ENCODE measurements at places on chromosomes 12 and 14.

GRCh38 chr12:2239381-2239871 lies 186.6 kb downstream of the CACNA1C start:
- no peak for DNase-seq

GRCh38 chr12:76410371-76410770 lies 62.2 kb upstream of the BBS10 start:
- DNase-seq, result no peak

GRCh38 chr12:130117701-130118100 lies 44.6 kb upstream of the FZD10 start:
- DNase-seq, result no peak

DNA sequence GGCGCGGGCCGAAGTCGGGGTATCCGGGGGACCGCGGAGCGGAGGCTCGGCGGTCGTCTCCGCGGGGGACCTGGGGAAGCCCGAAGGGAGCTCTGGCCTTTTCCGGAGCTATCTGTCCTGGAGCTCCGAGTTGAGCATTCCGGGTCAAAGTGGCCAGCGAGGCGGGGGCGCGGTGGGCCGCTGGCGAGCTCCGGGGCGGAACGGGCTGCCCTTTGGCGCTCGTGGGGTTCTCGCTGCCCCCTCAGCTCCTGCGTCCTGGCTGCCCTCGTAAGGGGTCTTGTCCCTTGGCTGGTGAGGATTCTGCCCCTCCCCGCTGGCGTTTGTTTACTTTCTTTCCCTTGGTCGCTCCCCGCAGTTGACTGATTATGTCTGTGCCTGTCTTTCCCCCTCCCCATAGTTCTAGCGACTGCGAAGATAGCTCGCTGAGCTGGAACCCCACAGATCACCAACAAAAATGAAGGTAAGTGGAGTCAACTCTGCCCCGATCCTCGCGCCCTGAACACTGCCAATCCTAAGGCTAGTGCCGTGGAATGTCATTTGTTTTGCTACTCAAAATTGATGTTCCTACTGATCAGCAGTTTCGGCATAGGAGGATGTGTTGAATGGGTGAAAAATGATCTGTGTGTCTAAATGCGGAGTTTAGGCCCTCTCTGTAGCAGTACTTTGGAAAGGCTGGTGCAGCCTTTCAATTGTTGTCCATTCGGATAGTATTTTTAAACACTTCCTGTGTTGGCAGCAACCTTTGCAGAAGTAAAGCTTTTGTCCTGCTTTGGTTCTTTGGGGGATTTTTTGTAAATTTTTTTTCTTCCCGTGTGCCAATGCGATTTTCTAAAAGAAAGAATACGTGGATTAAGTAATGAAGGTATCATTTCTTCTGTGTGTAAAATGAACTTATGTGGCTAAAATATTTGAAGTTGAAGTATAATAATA lies 1.3 kb downstream of the ARID4A start:
- DNase-seq, result no peak

DNA sequence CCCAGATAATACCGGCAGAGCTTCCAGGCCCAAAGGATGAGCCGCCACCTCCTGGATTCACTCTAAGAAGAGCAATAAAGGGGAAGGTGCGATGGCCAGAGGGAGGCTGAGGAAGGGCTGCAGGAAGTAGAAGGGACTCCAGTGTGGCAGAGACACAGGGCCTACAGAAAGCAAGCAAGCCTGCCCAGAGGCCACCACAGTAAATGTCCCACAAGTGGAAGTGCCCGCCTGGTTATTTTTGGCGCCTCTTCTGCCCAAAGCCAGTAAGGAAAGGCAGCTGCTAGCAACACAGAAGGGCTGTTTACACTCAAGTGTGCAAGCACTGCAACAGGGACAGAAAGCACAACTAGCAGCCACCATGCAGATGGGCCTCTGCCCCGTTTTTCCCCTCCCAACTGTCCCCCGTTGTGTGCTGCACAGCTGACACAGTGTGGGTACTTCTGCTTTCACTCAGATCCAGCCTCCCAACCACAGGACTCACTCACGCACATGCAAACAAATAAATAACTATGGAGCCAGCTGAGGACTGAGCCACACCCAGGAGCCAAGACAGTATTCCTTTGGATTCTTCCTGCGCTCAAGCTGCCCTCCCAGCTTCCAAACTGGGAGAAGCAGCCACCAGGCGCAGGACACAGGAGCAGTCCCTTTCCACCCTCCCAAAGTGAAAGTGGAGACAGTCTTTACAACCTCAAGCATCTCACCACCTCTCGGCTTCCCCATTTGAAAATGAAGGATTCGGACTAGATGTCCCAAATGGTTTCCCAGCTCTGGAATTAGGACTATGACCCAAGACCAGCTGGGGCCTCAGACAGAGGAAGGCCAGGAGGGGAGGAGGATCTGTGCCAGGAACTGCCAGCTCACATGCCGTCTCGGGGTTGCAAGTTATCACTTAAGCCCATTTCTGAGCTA lies 40.0 kb upstream of the PNMA1 start:
- DNase-seq, result no peak

DNA sequence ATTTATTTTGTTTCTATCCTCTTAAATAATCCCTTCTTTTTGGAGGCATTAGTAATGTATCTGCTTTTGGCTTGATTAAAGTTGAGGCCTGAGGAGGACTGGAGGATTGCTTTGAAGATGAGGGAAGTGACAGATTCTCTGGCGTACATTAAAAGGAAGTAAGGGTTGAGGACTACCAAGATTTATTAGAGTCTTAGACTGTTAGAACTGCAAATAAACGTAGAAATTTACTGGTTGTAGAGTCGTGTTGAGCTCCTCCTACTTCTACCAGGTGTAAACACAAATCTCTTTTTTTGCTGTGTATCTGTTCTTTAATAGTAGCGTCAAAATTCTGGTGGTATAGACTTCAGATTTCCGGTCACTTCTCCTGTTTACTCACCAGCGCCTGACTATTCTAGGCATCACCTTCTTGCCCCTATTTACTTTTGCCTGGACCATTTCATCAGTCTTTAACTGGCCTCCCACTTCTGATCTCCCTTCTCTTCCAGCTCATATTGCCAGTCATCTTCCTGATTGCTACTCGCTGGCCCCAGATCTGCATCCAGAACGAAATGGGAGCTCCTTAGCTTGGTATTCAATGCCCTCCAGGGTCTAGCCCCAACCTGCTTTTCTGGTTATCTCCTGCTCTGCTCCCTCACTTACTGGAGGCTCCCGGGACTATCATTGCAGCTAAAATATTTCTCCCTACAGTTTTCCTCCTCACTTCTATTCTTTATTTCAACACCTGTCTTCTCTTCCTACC lies 8.4 kb upstream of the EID3 start:
- DNase-seq, result no peak

- no peak for DNase-seq
Observed at GRCh38 chr12:96112733-96113132, 77.3 kb upstream of the LTA4H start.

GRCh38 chr14:49497725-49498348 lies 88.3 kb downstream of the RPS29 start:
- DNase-seq, result no peak

GRCh38 chr14:99896361-99896760 lies 103.1 kb downstream of the EML1 start:
- no peak for DNase-seq

GRCh38 chr14:101007765-101008164 lies 104.2 kb upstream of the RTL1 start:
- DNase-seq, result no peak

DNA sequence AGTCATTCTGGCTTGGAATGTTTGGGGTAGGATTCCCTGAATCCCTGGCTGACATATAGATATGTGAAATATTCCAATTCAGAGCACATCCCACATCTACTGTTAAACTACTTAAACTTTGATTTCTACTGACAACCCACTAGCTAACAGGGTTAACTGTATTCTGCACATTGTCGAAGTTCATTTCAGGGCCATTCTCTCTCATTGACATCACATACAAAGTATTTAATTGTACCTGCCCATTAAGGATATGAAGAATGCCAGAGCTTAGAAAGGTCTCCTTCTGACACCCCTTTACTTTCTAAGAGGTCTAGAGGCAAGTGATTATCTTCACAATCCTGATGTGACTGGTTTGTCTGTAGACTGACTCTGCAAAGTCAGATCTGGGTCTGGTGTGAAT lies 2.8 kb upstream of the DCN start:
- DNase-seq, result no peak

GRCh38 chr14:84458881-84459280 lies 1071.1 kb upstream of the FLRT2 start:
- DNase-seq, result no peak

- DNase-seq, result no peak
Observed at GRCh38 chr12:4296751-4297150, 23.2 kb downstream of the CCND2 start.

DNA sequence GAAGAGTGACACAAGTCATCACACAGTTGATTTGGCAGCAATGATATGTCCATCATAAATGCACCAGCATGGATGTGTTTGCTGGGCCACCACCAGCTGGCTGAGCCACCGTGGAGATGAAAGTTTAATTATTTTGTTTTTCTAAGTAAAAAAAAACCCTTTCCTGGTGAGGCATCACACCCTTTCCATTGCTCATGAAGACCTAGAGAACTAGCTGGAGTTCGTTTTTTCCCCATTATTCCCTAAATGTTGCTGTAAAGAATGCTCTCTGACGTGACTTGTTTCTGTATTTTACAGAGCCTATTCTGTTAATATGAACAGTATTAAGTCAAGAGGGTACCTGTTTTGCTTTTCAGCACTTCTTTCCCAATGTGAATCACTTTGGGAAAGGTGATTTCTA lies 257.9 kb downstream of the MSRB3 start:
- DNase-seq, result no peak

DNA sequence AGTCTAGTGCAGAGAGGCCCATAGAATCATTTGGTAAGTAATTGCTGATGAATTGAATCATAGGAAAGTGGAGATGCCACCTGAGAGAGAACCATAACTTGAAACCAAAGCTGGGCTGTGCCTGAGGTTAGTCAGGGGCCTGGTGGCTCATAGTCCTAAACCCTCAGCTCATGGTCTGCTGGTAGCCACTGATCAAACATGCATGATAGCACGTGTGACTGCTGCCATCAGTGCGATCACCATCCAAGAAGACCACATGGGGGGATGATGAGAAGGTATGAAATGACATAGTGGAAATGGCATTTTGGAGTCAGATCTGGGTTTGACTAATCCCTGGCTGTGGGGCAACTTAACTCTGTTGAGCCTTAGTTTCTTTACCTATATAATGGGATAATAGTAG lies 190.5 kb downstream of the CACNA1C start:
- no peak for DNase-seq

DNA sequence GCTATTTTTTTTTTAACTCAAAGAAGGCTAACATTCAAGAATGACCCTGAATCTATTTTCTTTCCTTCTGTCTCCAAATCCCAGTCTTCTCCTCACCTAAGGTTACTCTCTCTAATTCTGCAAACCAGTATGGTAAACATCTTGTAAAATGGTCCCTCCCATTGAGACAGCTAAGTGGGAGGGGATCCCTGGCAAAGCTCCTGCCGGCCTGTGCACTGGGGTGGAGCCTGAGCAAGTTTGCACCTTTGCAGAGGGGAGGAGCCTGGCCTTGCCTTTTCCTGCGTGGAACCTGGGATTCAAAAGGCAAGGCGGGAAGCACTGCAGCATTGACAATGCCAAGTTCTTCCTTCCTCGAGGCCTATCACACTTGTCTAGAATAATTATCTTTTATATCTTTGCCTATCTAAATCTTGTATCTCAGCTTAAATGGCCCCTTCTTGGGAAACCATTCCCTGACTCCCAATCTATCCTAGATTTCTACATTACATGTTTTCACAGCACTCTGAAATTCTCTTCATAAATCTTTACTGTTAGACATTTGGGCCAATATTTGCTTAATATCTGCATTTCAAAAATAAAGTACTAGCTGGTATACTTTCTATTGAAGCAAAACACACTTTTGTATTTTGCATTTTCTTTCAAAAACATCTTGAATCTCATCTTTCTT lies 83.0 kb downstream of the EPS8 start:
- DNase-seq, result no peak

DNA sequence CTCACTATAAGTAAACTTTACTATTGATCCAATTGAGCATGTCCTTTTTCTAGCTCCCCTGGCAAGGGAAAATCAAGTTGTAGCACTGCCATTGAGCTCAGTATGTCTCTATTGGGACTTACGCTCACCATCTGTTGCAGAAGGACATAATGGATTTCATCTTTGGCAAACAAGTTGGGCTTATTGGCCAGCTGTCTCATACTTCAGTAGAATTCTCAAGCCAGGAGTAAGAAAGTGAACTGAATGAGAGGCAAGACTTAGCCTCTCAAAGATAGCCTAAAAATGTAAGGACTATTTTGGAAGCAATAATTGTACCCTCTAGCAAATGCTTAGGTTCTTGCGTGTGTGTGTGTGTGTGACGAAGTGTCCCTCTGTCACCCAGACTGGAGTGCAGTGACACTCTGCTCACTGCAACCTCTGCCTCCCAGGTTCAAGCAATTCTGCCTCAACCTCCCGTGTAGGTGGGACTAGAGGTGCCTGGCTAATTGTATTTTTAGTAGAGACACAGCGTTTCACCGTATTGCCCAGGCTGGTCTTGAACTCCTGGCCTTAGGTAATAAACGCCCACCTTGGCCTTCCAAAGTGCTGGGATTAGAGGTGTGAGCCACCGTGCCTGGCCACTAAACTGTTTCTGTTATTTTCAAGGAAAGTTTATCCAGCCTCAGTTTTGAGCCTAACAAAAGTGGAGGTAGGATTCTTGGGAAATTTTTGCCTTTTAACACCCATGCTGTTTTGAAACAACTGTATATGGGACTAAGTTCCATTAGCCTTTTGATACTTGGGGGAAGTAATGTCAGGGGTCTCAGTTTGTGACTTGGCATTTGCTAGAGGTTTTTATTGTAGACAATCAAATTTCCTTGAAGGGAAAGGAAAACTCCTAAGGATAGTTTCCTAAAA lies 7.0 kb downstream of the HNRNPA1 start:
- no peak for DNase-seq

DNA sequence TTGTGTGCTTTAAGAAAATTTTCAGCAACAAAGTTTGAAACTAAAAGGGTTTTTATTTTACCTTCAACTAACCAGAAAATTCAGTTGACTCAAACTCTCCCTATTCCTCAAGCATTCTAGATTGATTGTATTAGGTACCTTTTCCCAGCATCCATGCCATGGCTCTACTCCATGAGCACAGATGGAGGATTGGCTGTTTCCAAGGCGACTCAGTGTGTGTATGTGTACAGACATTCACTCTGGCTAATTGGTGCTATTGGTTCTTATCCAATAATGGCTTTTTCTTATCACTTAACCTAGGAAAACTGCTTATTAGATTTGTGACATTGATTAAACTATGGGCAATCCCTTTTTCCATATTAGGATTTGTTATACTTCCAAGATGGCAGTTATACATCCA lies 202.6 kb downstream of the ANO6 start:
- no peak for DNase-seq

GRCh38 chr12:24822121-24822899 lies 126.6 kb downstream of the BCAT1 start:
- no peak for DNase-seq
